ENCODE measurements at places on chromosomes 11 and 22. TPM values are rescaled to one million over a fixed set of nuclear protein-coding genes. Genes with fewer than 3 reads are reported as not detected.

The RASL10A gene
- total RNA-seq, result 24.4 TPM

The SCGB2A2 gene
- total RNA-seq, result not detected

DNA sequence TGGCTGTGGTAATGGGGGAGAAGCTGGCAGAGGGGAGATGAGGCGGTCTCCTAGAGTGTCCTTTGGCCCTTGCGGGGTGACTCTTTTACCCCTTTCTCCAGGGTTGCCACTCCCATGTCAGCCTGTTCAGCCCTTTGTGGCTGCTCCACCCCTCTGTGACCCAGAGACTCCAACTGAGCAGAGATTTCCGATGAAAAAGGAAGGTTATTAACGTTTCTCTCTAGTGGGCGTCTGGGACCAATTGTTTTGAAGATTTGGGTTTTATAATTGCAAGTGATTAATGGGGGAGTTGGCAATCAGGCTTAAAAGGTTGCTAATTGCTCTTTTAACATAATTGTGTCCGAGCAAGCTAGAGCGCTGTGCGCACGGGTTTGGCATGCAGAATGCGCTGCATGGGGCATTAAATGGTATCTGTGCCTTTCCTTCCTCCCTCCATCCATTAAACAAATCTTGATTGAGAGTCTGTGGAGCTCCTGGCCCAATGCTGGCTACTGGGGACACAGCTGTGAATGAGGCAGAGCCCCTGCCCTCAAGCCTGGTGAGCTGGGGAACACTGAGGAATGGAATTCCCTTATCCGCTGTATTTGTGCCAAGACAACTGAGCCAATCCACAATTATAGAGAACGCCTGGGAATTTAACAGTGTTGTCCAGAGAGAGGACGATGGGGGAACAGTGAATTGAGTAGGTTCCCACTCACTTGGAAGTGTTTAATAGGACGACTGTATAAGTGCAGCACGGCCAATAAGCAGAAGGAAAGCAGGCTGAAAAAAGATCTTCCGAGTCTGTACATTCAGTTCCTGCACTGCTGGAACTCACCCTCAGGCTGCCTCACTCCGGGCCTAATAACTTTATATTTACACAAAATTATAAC, 295.9 kb downstream of the MIAT start:
- DNase-seq, result no peak

GRCh38 chr11:119511614-119512306, 88.8 kb upstream of the THY1 start:
- DNase-seq, result no peak

DNA sequence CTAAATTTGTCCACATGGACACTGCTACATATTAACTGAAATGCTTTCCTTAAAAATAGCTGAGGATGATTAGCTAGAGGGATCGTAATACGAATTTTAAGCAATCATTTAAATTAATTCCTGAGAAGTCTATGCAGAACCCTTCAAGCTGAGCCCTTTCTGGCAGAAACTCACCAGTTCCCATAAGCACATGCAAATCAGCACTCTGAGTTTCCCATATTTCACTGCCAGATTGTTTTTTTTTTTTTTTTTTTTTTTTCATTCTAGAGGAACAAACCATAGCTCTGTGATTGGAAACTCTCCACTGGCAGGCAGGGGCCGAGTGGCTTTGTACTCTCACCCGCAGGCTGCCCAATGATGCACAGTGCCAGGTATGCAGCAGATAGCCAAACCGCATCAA, 145.6 kb downstream of the EFCAB6 start:
- no peak for DNase-seq
